ENCODE measurements at places on chromosomes 7 and 10.

DNA sequence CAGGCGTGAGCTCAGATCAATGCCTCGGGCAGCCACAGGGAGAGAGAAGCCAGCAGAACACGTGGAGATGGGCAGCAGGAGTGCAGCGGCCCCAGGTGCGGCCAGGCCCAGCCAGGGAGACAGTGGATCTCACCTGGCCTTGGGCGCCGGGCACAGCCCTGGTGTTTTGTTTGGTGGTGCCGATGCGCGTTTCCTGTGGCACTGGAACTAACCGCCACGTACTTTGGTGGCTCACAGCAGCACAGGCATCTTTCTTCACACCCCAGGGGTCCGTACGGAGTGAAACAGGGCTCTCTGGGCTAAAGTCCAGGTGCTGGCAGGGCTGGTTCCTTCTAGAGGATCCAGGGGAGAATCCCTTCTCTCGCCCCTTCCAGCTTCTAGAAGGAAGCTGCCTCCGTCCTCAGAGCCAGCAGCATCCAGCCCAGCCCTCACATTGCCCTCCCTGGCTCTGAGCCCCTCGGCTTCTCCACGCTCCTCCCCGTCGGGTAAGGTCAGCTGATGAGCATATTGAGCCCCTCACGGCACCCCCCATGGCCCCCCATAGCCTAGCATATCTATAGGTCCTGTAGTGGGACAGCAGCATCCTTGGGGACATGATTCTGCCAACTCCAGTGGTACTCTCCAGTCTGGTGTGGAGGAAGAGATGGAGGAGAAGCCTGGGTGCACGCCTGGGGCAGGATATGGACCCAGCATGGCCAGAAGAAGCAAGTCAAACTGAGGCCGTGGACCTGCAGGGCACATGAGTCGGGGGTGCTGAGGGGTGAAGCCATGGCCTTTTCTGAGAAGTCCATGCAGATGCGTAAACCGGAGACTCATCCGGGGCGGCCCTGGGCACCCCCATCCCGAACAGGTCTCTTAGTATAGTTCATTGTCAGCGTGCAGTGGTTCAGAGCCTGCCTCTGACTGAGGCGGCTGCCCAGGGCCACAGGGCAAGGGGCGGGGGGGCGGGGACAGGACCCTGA, 43.4 kb upstream of the PPP2R2D start:
- DNase-seq: no peak

DNA sequence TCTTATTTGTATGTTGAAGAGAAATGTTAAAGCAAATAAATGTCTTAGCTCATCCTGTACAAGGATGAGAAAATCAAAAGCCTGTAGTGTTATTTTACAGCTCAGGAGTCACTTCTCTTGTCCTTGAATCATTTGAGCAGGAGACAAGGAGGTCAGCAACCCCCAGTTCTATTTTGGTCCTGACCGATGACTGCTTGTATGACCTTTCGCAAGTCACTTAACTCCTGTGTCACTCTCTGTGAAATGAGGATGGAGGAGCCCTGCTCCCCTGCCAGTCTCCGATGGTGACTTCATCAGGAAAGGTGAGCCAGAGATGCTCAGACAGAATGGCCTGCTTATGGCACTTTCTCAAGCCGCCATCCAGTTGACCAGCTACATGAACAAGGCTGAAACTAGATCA, 101.0 kb downstream of the CELF2 start:
- no peak for DNase-seq

DNA sequence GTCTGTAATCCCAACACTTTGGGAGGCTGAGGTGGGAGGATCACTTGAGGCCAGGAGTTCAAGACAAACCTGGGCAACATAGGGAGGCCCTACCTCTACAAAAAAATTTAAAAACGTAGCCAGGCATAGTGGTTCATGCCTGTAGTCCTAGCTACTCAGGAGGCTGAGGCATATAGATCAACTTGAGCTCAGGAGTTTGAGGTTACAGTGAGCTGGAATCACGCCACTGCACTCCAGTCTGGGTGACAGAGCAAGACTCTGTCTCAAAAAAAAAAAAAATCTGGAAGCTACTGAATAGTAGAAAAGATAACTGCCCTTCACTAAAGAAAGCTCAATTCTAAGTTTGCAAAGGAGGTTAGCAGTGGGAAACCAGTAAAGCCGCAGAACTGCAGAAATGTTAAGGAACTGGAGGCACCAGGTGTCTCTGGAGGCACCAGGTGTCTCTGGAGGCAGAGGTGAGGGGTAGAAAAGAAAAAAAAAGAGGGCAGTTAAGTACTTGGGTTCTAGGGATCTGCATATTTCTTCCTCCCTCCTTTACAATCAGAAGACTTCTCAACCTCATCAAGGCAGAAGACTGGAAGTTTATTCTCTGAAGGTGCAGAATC, 56.5 kb downstream of the RNLS start:
- no peak for DNase-seq

DNA sequence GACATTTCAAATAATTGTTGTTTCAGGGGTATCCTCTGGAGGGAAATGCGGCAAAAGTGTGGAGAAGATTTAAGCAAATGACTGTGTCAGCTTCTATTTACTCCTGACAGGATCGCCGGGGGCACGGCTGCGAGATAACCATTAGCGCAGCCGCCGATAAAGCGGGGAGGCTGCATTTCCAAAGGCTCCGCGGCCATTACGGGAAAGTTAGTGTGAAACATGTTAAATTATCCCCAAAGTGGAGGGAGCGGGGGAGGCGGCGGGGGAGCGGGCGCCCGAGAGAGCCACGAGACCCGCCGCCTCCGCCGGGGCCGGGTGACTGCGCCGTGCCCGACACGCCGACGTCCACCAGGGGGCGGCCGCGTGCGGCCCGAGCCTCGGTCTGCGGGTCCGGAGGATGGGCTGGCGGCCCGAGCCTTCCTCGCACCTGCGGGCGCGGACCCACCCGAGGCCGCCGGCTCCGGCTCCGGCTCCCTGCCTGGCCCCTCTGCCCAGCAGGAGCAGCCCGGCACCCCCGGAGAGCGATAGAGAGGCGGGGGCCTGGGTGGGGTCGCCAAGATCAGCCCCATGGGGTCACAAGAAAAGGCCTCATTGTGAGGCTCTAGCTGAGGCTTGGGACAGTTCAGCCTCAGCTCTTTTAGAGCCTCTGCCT, 74.4 kb upstream of the PAX2 start:
- peak; percentile 71 for DNase-seq

DNA sequence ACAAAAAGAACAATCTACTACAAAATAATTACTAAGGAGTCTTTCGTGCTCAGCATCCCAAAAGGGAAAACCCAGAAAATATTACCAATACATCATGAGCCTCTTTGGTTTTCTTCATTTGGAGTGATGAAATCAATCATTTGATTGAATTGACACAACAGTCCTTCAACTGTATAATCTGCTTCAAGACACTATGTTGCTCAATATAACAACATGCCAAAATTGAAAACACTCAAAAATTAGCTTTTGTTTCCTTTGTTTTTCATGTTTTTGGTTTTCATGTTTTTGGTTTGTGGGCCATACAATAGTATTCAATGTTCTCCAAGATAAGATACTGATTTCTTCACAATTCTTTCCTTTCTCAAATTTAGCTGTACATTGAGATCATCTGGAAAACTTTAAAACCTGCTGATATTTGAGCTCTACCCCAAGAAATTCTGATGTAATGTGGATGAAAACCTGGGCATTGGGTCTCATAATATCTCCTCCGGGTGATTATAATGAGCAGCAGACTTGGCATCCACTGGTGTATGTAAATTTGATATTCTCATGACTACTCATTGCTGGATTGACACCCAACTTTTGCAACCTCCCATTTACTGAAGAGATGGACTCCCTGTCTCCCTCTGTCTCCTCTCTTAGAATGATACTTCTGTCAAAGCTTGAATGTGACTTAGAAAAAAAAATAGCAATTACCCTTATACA, 4.6 kb downstream of the SOSTDC1 start:
- DNase-seq: no peak

DNA sequence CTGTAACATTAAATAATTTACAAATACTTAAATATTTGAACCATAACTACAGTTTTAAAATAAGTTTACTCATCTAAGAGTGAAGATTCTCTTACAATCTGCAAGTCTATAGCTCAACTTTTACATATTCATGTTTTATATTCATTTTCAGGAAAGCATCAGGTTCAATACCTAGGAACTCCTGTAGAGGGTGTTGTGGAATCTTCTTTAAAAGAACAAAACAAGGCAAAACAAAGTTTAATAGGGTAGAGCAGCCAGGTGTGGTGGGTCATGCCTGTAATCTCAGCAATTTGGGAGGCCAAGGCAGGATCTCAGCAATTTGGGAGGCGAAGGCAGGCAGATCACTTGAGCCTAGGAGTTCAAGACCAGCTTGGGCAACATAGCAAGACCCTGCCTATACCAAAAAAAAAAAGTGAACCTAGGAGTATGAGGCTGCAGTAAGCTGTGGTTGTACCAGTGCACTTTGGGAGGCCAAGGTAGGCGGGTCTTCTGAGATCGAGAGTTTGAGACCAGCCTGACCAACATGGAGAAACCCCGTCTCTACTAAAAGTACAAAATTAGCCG, 45.1 kb downstream of the ST8SIA6 start:
- no peak for DNase-seq

GRCh38 chr7:90209776-90210175, 1.8 kb upstream of the STEAP2 start:
- no peak for DNase-seq

GRCh38 chr7:82443547-82444219, at the start of gene CACNA2D1:
Gene CACNA2D1, minus strand, starts transcription at chr7:82443777.
- peak; percentile 83 for DNase-seq

DNA sequence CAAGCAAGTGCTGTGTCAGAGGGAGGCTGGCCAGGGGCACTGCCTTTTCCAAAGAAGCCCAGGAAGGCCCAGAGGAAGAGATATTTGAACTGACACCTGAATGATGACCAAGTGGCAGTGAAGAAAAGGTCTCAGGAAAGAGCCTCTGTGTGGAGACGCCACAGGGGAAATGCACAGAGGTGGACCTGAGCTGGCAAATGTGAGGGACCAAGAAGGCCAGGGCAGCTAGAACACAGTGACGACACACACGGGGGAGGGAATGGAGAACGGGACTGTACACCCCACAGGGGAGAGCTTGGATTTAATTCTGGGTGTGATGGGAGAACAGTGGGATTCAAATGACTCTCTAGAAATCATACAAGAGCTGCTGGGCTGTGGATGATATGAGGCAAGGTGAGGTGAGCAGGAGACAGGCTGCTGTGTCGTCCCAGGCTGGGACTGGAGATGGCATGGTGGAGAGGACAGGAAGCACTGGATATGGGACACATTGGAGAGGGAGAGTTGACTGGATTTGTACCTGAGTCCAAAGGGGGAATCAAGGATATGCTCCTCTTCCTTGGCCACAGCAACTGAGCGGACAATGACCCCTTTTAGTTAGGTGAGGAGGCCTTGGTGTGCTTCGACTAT, 84.2 kb upstream of the DDC start:
- DNase-seq: no peak

GRCh38 chr10:101451667-101452069, 97.7 kb downstream of the BTRC start:
- peak; percentile 16 for DNase-seq

DNA sequence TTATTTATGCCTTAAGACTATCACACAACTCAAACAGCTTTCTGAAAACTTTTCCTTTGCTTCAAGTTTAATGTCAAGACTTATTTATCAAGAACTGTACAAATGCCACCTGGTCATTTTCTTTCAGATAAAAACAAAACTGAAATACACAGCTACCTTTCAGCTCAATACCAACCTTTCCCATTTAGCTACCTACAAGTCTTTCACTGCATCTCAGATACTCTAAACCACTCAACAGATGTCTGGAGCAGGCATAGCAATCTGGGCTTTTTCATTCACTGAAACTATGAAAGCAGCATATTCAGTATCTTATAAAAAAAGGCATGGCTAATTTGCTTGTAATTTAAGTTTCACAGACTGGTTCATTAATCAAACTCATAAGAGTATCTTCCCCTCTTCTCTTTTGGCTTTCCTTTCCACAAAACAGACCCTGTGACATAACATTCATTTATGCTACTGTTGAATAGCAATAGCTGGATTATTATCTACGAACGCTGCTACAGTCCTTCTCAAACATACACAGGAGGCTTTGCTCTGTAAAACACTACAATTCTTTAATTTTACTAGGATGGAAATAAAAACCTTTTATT, 8.2 kb downstream of the TRA2A start:
- no peak for DNase-seq

DNA sequence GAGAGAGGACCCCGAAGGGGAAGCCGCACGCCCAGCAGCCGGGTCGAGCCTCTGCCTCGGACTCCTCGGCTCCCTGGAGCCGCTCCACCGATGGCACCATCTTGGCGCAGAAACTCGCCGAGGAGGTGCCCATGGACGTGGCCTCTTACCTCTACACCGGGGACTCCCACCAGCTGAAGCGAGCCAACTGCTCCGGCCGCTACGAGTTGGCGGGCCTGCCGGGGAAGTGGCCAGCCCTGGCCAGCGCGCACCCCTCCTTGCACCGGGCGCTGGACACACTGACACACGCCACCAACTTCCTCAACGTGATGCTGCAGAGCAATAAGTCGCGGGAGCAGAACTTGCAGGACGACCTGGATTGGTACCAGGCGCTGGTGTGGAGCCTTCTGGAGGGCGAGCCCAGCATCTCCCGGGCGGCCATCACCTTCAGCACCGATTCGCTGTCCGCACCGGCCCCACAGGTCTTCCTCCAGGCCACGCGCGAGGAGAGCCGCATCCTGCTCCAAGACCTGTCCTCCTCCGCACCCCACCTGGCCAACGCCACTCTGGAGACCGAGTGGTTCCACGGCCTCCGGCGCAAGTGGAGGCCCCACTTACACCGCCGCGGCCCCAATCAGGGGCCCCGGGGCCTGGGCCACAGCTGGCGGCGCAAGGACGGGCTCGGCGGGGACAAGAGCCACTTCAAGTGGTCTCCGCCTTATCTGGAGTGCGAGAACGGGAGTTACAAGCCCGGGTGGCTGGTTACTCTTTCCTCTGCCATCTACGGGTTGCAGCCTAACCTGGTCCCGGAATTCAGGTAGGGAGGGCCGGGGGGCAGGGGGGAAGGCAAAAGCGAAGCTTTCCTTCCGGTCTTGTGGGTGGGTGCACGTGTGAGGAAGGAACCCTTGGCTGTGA, 973 bp downstream of the GPR158 start:
- DNase-seq: peak; percentile 75

GRCh38 chr10:91574236-91574635, 58.6 kb downstream of the PPP1R3C start:
- DNase-seq: no peak

GRCh38 chr10:88989824-88990383, 694 bp upstream of the FAS start:
- DNase-seq: no peak

GRCh38 chr10:1434202-1434601, 303.1 kb downstream of the ADARB2 start:
- peak; percentile 39 for DNase-seq

GRCh38 chr7:52209614-52210013, 825.8 kb upstream of the POM121L12 start:
- no peak for DNase-seq

GRCh38 chr10:123035467-123036086, 26.8 kb downstream of the ACADSB start:
- DNase-seq: no peak

- no peak for DNase-seq
Observed at GRCh38 chr10:102645388-102645740, 1.1 kb downstream of the TRIM8 start.

All from neural progenitor cell (in vitro differentiated cells).